ENCODE measurements at places on chromosomes 12 and 14. TPM values are rescaled to one million over a fixed set of nuclear protein-coding genes. Genes with fewer than 3 reads are reported as not detected.
A peak's percentile ranks its signal among the peaks of the same experiment; 100 is the strongest.

GRCh38 chr14:87705439-87705896, 287.5 kb downstream of the GALC start:
- no peak for DNase-seq
- H3K4me1 ChIP-seq: no peaks in the 10 kb centered on the region
- H3K27ac ChIP-seq: no peak overlapping the region
- no peak overlapping the region for H3K4me3 ChIP-seq

GRCh38 chr12:22284871-22285270, 49.6 kb downstream of the ST8SIA1 start:
- no peaks in the 10 kb centered on the region for H3K27me3 ChIP-seq
- H3K4me1 ChIP-seq: no peaks in the 10 kb centered on the region
- no peak overlapping the region for H3K4me3 ChIP-seq

DNA sequence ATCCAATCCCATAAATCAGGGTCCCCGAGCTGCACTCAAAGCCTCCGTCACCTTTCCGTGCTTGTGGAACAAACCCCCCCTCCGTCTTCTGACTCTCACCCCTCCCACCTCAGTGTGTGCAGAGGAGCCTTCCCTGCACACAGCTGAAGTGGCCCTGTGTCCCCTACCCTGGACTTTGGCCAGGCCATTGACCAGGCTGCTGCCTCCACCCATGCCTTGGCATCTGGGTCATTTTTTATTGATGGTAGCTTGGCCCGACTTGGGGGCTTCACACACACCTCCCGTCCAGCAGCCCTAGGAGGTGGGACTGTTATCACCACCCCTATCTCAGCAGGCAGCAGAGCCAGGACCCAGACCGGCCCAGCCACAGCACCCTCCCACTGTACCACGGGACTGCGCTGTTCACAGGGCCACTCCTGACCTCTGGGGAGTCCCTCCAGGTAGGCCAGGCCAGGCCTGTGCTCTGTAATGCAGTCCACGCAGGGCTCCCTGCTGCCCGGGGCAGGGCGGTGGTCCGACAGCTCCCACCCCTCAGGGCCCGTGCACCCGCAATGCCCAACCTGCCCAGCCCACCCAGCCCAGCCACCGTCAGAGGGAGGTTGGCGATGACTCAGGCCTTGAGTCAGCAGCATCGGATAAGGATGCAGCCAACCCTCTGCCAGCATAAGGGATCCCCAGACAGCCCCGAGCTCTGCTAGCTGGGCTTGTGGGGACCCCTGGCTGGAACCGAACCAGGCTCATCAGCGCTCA, 9.2 kb upstream of the INF2 start:
- H3K36me3 ChIP-seq: no peaks in the 10 kb centered on the region
- peaks cover 40% of the 10 kb centered on the region for H3K4me1 ChIP-seq
- peak overlapping the region; percentile 76 for H3K27ac ChIP-seq
- DNase-seq: no peak

DNA sequence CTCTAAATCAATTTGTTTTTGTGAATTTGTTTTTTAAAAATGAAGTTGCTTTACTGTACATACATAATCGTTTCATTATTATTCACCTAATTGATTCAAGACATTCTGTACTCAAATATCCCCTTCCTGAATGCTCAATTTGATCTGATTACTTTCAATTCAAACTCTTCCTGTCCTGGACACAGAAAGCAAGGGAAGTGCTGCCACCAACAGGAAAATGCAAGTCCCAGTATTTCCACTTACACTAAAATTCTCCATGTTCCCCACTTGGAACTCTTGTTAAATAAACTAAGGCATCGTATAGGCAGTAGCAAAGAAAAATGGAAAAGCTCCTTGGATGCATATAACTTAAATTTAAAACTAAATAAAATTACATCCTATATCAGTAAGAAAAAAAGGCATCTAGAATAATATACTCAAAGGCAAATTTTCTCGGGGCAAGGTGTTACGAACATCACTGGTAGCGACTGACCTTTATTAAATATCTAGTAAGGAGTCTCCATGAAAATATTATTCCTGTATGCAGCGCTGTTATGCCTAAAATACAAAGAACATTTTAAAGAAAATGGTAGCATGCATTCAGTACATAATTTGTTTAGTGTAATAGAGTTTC, 72.0 kb upstream of the DBX2 start:
- no peaks in the 10 kb centered on the region for H3K27me3 ChIP-seq
- peaks cover 7% of the 10 kb centered on the region for H3K4me1 ChIP-seq
- H3K4me3 ChIP-seq: no peak overlapping the region
- H3K27ac ChIP-seq: no peak overlapping the region
- no peaks in the 10 kb centered on the region for H3K36me3 ChIP-seq
- DNase-seq: no peak

DNA sequence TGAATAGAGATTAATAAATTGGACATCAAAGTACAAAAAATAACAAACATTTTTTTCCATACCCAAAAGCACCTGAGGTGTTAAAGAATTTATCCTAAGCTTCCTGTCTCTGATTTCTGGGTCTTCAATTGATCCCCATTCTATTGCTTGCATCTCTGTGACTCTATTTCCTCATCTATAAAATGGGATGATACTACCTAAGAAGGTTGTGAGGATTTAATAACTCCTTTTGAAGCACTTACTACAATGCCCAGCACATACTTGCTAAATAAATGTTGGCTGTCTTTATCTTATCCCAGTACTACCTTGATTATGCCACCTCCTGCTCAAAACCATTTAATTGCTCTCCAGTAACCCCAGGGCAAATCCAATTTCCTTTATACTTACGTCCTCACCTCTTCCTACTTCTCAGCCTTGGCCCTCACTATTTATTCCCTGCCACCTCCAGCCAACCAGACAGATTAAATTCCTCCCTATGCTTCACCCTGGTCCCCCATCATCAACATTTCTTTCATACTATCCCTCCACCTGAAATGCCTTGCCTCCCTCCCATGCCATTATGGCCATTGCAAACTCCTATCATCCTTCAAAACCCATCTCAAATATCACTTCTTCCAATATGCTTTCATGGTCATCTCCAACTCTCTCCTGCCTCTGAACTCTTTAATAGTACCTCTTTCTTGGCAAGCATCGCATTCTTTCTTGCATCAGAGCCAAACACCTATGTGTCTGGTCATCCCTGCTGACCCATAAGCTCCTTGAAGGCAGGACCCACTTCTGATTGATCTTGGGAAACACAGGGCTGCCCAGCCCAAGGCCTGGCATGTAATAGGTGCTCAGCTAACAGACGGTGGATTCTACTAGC, 7.9 kb upstream of the ASIC1 start:
- no peak overlapping the region for H3K27ac ChIP-seq
- H3K4me1 ChIP-seq: no peaks in the 10 kb centered on the region
- no peaks in the 10 kb centered on the region for H3K36me3 ChIP-seq

- H3K4me1 ChIP-seq: no peaks in the 10 kb centered on the region
- no peak overlapping the region for H3K4me3 ChIP-seq
- DNase-seq: no peak
- H3K36me3 ChIP-seq: no peaks in the 10 kb centered on the region
- H3K27me3 ChIP-seq: no peaks in the 10 kb centered on the region
Observed at GRCh38 chr12:106045251-106045674, 93.5 kb downstream of the NUAK1 start.

Gene SLCO1B3
- not detected for total RNA-seq
